Femur (tissue), 1 donor: ENCODE measurements at places on chromosomes 7 and 10.

DNA sequence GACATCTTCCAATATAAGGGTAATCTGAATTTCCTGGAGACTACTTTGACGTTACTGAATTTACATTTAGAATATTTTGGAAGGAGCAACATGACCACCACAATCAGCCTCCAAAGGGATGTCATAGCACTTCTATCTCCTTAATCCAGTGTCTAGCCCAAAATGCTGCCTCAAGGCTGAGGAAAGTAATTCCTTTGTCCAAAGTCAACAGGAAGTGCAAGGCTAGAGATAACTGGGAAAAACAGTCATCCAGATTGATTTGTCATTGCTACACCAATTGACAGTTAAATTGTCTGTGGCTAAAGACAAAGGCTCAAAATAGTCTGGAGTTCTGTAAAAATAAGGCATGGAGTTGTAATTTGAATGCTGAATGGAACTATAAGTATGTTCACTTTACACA lies 3.9 kb upstream of the TFPI2 start:
- no peak for DNase-seq

- DNase-seq = no peak
These were observed 116.6 kb upstream of the CDK1 start for GRCh38 chr10:60661637-60662036.

DNA sequence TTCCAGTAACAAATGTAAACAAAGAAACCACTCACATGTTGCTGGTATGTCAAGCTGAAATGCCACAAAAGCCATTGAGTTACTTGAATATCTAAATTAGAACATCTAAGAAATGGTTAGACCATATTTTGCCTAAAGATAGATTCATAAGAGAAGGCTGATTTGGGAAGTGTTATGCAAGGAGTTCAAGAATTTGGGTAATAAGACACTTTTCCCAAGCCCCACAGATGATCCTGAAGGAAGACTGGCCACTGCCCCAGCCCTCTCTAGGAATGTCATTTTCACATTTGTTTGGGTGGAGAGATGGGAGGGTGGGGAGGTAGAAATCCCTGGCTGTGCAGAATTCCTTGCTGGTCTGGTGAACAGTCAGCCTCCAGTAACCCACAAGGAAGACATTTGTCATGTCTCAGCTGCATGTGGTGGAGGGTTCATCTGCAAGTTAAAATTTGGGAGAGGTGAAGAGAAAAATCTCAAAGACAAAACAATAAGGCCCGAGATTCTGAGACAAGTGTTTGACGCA lies 427.2 kb upstream of the KLF6 start:
- no peak for DNase-seq

- no peak for DNase-seq
These were observed 1528.8 kb upstream of the LRRTM3 start for GRCh38 chr10:65396997-65397396.

- no peak for DNase-seq
These were observed 4.7 kb upstream of the CCNJ start for GRCh38 chr10:96038476-96039387.

DNA sequence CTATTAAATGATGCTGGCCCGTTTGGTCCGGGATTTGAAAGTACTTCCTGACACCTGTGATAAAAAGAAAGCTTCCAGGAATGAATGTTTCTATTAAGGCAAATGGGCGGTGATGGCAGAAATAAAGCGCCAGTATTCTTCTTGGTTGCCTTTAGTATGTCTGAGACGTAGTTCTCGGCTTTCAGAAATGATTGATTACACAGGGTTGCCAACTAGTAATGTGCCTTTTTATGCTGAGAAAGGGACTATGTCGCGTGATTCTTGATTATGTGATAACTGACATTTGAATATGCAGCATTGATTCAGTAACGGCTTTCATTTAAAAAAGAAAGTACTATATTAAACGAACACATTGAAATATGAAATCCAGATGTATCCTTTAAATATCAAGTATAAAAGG lies 13.9 kb downstream of the ZRANB1 start:
- no peak for DNase-seq

GRCh38 chr7:101218236-101219125 lies 516 bp downstream of the ZNHIT1 start:
- DNase-seq = no peak

- DNase-seq = no peak
These were observed 1.3 kb downstream of the RFC2 start for GRCh38 chr7:74252893-74253292.

DNA sequence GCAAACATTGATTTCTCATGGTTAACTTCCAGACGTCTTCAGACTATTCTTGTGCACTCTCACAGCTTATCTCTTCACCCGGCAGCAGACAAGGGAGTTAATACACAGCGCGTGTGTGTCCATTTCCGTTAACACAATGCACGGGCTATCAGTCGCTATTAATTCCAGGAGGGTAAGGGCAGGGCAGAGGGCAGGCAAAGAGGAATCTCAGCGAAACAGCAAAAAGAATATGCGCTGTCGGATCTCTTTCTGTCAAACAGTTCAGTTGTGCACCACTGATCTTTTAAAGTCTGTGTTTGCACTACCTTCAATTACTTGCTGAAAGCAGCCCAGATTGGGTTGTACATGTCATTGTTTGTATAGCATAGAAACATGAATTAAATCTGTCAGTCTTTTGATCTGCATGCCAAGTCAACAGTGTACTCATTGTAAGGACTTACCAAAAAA lies 41.1 kb upstream of the CABCOCO1 start:
- DNase-seq = no peak

DNA sequence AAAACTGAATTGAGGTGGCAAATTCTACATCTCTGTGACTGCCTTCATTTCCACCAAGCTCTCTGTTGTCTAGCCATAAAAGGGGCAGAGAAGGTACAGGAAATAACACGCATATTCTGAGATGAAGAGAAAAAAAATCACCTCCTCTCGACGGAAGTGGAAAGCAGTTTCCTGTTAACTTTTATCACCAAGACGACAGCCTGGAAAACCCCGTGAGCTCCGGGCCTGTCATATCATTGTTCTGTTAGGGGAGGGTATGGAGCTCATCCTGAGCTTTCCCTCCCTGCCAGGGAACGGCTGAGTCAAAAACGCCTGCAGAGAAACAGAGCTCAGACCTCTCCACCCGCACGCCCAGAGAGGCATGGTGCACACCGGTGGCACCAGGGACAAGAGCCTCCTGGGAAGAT lies 200.3 kb downstream of the PRPF18 start:
- peak; percentile 46 for DNase-seq

DNA sequence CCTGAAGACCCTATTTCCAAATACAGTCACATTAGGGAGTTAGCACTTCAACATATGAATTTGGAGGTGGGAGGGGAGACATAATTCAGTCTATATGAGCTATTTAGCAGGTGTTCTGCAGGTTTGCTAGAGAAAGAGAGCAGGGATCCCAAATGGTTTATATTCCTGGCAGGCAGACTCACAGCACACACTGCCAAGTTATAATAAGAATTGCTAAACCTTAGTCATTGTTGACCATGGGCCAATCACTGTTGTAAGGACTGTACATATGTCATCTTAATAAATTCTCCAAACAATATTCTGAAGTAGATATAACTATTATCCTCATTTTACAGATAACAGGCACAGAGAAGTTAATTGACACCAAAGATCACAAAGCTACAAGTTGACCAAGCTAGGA lies 1.5 kb upstream of the CCDC3 start:
- DNase-seq = no peak

- no peak for DNase-seq
These were observed 1.9 kb downstream of the VGF start for GRCh38 chr7:101163279-101164070.

- peak; percentile 66 for DNase-seq
These were observed 13.6 kb downstream of the TTYH3 start for GRCh38 chr7:2645274-2645868.

- DNase-seq = no peak
These were observed 48.6 kb upstream of the MKLN1 start for GRCh38 chr7:131279044-131279443.

- DNase-seq = no peak
These were observed 10.0 kb downstream of the TMEM120A start for GRCh38 chr7:75984130-75985008.

DNA sequence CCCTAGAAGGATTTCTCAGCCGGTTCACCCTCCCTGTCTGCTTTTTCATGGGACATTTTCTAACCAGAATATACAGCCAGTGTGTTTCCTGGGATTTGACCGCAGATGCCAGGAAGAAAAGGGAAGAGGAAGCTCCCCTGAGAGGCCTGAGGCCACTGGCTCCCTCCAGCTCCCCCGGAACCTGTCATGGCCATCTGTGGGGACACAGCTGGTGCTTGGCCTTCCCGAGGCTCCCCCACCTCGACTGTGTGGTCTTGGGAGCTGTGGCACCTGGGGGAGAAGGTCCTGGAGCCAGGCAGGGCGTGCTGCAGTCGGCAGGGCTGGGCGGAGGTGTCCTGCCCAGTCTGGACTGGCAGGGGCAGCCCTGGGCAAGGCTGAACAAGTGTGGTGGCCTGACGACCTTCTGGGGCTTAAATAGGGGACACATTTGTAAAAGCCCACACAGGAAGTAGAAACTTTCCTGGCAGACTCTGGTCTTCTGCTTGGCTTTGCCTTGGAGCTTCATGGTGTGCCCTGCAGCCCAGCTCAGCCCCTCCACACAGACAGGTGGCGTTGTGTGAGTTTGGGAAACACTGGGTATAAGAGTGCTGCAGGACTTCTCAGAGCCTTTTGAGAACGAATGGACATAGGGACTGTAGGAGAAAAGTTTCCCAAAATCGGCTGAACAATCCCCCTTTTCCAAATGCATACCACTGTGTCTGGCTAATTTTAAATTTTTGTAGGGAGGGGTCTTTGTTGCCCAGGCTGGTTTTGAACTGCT lies 6.8 kb downstream of the BRI3 start:
- no peak for DNase-seq

GRCh38 chr10:99521765-99522469 lies 10.8 kb upstream of the NKX2-3 start:
- DNase-seq = no peak

DNA sequence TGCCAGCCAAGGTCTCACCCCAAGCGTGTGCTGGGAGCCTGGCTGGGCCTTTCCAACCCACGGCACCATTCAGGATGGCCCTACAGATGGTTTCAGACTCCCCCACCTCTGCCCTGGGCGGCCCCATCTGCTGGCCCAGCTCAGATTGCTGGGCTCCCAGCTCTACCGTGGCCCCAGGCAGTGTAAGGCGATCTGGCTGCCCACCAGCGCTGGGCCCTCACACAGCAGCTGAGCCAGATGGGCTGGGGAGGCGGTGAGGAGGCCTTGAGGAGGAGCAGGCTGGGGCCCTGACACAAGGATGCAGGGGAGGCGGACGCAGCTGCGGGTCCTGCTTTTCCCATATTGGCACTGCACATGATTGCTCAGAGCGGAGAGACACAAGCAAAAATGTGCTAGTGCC lies 162.8 kb downstream of the NRF1 start:
- DNase-seq = peak; percentile 51

GRCh38 chr7:149529136-149529718 lies 31.6 kb upstream of the ZNF746 start:
- no peak for DNase-seq

- no peak for DNase-seq
These were observed 68.8 kb downstream of the PCGF5 start for GRCh38 chr10:91289305-91289704.

DNA sequence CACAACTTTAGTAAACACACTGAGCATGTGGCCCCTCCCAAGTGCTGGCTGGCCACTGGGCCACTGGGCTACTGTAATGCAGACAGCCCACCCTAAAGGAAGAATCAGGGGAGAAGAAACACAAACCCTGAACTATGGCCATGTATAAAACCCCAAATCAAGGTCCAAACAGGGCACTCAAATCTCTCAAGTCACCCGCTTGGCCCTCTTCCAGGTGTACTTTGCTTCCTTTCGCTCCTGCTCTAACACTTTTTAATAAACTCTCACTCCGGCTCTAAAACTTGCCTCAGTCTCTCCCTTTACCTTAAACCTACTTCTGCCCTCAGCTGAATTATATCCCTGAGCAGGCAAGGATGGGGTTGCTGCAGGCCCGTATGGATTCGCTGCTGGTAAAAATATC lies 72.6 kb downstream of the TPK1 start:
- DNase-seq = no peak

DNA sequence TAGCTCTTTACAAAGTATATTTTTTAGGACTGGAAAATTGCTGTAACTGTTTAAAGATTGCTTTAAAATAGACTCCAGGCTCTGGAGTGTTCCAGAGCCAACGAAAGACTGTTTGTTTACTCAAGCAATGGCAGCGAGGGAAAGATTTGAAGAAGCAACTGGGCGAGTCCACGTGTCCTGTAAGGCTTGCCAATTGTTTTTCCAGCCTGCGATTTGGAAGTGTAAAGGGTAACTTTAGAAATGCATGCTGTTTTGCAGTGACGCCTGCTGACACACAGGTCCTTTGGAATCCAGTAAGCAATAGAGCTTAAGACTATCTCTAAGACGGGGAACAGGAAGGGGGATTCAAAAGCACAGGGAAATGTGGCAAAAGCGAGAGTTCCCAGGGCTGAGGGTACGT lies 55.8 kb downstream of the TACC2 start:
- DNase-seq = peak; percentile 86

DNA sequence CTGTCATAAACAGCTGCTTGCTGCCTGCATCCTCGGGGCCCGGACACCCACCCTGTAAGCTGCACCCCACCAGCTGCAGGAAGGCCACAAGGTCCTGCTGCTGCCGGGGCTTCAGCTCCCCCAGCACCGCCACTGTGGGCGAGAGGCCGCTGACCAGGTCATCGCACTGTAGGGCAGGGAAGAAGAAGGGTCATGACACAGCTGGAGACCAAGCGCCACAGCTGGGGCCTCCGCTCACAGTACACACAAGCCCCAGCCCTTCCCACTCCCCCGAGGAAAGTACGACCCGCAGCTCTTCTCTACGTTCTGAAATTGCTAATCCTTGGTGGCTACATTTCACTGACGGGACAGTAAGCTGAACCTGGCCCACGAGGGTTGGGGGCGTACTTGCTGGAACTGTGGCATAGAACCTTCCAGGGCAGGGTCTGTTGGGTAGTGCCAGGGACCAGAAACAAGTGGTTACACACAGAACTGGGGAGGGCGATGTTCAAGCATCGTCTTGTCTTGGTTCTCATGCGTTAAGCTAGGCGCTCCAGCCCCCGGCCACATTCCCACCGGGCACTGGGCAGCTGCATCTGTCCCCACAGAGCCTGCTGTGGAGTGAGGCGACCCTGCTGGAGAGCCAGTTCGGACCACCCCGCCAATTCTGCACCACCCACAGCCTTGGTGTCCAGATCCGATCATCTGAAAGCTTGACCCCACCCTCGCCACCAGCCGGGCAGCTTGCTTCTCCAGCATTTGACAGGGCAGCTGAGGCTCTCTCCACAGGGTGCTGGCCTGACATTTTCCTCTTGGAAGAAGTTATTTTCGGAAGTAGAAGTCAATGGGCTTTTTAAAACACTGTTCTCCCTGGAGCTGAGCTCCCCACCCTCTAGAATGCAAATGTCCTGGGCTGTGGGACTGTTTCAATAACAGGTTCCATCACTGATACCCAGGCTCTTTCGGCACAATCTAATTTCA lies 50.8 kb downstream of the GSDME start:
- DNase-seq = no peak

GRCh38 chr7:71695186-71695585 lies 563.2 kb downstream of the GALNT17 start:
- DNase-seq = no peak

GRCh38 chr7:47579458-47579857 lies 2.5 kb downstream of the TNS3 start:
- no peak for DNase-seq
